ENCODE measurements at places on chromosomes 1 and 21.

GRCh38 chr21:44957901-44958451, 18.1 kb downstream of the SLX9 start:
- no peak for DNase-seq

DNA sequence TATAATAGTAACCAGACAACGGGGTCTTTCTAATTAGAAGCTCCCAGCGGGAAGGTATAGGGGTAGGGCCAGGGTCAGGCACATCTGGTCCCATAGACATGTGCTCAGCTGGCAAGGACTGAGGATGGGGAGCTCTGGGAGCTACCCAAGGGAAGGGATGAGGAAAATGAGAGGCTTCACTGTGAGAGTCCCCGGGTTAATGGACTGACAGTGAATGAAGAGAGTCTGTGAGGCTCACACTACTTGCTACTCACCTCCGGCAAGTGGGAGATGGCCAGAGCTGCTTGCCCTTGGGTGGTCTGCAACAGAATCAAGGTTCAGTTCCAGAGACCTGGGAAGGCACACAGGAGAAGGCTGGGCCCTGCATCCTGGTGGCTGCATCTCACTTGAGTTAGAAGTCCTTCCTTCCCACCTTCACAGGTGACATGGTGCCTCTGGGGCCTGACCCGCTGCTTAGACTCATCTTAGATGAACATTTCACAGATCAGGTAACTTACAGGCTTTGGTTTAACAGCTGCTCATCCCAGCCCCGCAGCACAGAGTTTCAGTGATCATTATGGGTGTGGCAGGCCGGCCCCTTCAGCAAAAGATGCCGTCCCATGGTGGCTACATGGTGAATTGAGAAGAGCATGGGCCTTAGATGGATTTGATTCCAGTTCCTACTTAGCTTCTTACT, 31.7 kb downstream of the EIF2D start:
- DNase-seq: no peak

DNA sequence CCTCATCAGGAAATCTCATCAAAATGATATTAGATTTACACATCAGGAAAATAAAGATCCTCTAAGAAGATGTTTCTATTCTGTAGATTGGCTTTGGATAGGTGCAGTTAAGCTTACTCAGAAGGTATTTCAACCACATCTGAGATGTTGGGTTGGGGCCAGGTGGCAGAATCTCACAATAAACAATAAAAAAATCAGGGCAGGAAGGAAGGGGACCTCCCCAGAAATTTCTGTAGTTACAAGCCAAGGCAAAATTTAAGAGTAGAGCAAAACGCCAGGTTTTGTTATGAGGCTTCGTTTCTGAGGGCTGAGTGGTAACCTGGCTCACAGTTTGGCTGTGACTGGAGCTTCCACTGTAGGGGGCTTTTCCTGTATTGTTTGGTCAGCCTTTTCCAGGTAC, 84.8 kb downstream of the HUNK start:
- DNase-seq: no peak

- DNase-seq: no peak
Measured at GRCh38 chr1:204451352-204452124, 39.9 kb upstream of the PPP1R15B start.

- no peak for DNase-seq
Measured at GRCh38 chr1:113389359-113389952, 859 bp upstream of the MAGI3 start.

DNA sequence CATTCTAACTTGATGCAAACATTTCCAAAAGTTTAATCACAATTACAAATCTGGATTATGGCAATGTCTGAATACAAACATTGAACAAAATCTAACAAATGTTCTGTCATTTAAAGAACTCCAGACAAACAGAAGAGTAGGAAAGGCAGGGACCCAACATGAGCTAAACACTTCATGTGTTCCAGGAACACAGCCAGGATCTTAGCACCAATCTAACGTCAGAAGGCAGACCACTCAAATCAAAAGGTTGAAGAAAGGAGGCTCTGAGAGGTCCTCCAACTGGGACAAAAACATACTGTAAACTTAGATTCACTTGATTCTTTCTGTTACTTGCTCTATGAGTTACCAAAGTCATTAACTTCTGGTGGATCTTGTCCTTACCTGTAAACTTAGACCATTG, 374.0 kb downstream of the NEGR1 start:
- DNase-seq: no peak

GRCh38 chr1:161482610-161483009, 22.6 kb upstream of the FCGR2A start:
- no peak for DNase-seq

- DNase-seq: no peak
Measured at GRCh38 chr21:42367367-42368165, 1.2 kb upstream of the TFF1 start.

DNA sequence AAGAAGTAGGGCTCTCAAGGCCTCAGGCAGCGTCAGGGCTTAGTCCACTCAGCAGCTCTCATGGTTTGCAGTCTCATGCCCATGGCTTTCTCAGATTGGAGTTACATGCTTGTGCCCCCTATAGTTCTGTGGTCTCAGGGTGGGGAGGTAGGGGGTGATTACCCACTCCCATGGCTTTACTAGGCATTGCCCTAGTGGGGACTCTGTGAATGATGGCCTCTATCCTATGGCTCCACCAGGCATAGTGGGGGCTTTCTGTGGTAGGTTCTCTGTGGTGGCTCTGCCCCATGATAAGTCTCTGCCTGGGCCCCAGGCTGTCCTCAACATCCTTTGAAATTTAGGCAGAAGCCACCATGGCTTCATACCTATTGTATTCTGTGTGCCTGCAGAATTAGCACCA, 48.9 kb downstream of the MSH4 start:
- DNase-seq: no peak

DNA sequence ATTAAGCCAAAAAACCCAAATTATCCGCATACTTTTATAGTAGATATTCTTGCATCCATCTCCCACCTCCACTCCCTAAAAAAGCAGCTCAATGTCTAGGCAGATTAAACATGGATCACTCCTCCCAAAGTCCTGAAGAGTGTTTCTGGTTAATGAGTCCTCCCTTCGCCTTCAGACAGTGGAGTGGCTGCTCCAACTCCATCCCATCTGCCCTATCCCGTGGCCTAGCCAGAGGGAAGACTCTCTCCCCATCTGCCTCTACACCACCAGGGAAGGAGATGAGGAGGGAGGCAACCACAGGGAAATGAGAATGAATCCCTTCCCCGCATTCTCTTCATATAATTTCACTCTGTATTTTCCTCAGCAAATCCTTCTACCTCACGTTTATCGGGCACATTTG, 103.8 kb downstream of the SLC45A1 start:
- DNase-seq: peak; percentile 63

DNA sequence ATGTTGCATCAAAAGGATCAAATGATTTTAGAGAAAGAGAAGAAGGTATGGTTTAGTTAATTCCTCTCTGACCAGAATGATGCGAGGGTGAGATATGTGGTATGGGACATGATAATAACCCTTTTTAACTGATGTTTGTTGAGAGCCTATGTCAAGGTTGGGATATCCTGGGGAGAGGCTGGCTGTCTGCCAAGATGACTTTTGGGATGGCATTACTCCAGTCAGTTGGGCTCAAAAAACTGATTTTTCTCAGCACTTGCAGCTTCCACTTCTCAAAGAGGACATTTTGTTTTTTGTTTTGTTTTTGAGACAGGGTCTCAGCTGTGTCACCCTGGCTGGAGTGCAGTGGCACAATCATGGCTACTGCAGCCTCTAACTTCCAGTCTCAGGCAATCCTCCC, 17.7 kb upstream of the STX12 start:
- no peak for DNase-seq

DNA sequence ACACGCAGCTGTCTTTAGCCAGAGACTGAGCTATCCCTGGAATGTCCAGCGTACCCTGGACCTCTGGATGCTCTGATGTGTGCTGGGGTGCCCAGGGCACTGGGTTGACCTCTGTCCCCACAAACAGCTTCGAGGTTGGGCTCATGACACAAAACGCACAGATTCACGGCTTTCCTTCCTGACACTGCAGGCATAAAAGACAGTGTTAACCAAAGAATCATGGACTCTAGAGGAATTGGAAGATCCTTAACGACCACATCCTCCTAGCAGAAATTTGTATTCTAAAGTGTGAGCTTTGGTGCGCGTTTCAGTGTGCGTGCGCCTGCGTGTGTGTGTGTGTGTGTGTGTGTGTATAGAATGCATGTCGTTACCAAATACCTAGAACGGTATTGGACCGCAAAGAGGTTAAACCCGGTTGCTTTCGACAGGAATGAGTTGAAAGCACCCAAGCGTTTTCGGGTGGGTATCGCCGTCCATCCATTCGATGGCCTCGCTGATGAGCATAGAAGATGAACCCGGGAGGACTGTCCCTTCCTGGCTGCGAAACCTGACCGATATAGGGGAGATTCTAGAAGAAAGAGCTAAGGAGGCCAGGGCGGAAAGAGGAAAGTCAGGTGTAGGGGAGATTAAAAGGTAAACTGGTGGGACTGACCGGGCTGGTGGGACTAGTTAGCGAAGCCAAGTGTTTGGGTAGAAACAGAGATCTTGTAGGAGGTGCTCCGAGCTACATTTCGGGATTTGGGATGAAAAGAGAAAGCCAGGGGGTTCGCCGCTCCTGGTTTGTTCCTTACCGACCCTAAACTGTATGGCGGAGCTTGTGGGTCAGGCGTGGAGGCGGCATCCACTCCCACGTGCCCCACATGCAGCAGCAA, 6.8 kb upstream of the LHX9 start:
- no peak for DNase-seq

DNA sequence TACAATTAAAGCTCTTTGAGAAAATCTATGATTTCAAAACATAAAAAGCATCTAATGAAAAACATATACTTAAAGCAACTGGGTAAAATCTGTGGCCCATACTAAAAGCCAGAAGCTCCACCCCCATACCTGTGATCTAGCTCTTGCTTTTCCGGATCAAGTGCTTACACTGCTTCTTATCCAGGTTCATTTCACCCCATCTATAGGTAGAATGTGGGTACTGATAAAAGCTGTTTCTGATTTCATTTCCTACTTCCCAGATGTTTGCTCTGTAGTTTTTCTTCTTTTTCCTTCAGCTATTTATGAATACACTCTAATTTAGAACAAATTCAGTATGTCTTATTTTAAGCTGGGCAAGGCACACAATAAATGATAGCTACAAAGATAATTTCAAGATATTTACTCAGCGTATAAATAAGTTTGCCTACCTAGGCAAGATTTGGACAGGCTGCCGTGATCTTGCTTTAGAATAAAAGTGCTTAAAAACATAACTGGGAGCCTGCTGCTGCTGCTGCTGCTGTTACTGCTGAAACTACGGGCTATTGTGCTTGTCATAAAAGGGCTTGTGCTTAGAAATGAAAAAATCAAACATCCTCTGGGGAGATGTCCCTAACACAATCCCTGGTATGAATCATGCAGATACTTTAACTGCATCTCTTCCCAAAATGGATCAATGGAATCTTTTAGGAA, 2.1 kb downstream of the SIPA1L2 start:
- peak; percentile 40 for DNase-seq

GRCh38 chr1:65386439-65386838, 34.0 kb upstream of the LEPR start:
- no peak for DNase-seq

- no peak for DNase-seq
Measured at GRCh38 chr1:95048317-95048716, 24.4 kb downstream of the ALG14 start.

- DNase-seq: no peak
Measured at GRCh38 chr1:4057603-4058002, 157.5 kb upstream of the C1orf174 start.

DNA sequence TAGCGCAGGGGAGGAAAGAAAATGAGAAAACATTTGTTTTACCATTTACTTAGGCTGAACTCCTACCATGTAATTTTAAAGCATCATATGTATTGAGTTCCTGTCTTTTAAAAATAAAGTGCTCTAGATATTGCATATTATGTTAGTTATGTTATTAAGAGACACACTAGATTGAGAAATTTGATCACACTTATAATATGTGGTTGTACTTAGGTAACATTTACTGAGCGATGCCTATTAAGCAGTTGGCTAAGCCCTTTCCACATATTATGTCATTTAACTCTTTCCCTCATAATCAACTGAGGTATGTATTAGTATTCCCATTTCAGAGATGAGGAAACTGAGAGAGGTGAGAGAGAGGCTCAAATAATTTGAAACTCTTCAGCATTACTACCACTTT, 4.5 kb upstream of the LRRC8D start:
- no peak for DNase-seq

GRCh38 chr1:151681923-151682322, 34.7 kb downstream of the CELF3 start:
- DNase-seq: no peak

- no peak for DNase-seq
Measured at GRCh38 chr1:184193451-184193850, 141.9 kb downstream of the TSEN15 start.

GRCh38 chr1:33347650-33347992, 26.7 kb upstream of the A3GALT2 start:
- DNase-seq: no peak

DNA sequence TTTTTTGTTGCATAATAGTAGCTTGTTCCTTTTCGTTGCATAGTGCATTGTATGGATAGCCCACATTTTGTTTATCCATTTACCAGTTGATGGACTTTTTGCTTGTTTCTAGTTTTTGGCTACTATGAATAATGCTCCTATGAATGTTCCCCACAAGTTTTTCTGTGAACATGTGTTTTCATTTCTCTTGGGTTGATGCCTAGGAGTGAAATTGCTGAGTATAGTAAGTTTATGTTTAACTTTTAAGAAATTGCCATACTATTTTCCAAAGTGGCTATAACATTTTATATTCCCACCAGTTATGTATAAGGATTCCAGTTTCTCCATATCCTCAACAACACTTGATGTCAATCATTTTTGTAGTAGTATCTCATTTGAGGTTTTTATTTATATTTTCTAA, 84.8 kb upstream of the CACYBP start:
- DNase-seq: no peak

DNA sequence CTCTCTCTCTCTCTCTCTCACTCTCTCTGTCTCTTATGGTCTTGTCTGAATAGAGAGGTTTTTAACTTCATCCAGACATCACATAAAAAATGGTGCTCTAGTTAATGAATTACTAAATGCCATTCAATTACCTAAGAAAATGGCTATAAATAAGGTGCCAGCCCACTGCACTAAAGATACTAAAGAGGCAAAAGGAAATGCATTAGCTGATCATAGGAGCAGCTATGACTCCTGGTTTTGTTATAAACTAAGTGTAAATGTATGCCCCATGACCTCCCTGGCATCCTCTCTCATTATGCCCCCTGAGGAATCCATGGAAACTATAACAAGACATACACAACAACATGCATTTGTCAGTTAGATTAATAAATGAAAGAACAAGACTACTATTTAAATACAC, 57.5 kb upstream of the PDC start:
- DNase-seq: no peak

Measured in NCI-H524 treated with DMSO at 0.1 percent for 48 hours (cell line).